Calu3 (cell line): ENCODE measurements at places on chromosomes 5 and 9. TPM values are rescaled to one million over a fixed set of nuclear protein-coding genes. Genes with fewer than 3 reads are reported as not detected.

DNA sequence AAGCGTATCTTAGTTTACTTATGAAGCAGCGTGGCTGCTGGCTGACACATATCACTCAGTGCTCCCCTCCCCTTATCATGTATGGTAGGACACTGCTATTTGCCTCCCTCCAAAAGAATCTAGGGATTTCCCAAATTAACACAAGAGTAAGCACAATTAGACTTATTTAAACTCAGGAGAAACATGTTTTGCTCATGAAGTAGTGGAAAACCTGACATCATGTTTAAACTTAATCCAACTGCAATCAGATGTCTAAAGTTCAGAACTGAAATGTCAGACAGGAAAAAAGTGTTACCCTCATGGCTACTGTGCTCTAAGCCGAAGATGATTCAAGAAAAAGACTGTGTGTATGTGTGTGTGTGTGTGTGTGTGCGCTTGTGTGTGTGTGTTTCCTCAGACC is 324.1 kb upstream of the TNC start:
- H3K27me3 ChIP-seq, result no peaks in the 10 kb centered on the region
- no peak for DNase-seq
- H3K4me1 ChIP-seq, result no peaks in the 10 kb centered on the region

DNA sequence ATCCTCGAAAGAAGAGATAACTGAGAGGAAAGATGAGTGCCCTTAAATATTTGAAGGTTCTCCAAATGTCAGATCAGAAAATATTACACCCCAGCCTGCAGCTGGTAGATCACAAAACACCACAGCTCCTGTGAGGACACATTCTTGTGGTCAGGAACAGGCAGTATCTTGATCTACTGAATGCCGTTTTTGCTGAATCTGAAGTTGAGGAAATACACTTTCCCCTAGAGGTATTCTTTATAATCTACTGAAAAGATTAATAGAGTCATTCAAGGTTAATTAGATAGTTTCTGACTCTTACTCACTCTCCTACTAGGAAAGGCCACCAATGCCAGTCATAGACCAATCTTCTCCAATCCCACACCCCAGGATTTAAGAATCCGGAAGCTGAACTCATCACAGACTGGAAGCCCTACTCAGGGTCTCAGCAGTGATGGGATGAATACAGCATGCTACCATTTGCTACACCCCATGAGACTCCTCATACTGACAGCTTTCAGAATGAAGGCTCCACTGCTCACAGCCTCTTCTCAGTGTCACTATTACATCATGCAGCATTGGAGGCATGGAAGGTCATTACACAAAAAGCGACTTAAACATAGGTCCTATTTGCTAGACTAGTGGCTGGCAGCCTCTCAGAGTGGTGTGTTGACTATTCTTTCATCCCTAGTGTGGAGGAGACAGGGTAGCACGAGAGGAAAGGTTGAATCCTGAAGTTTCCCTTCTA is 143.9 kb upstream of the SLC1A3 start:
- DNase-seq, result no peak
- H3K27ac ChIP-seq, result no peak overlapping the region
- peaks cover 22% of the 10 kb centered on the region for H3K27me3 ChIP-seq
- no peak overlapping the region for H3K4me3 ChIP-seq

TAF9 gene
- total RNA-seq, result 65.8 and 74.2 TPM in 2 replicates

FBXO4 gene
- 5.4 and 8.9 TPM in 2 replicates for total RNA-seq

- peaks cover 22% of the 10 kb centered on the region for H3K36me3 ChIP-seq
- peak overlapping the region; percentile 88 for H3K27ac ChIP-seq
- DNase-seq, result no peak
- peak overlapping the region; percentile 7 for H3K4me3 ChIP-seq
Observed at GRCh38 chr5:149937610-149938009, 7.0 kb downstream of the PDE6A start.
